Endothelial cell of umbilical vein (primary cell): ENCODE measurements at places on chromosomes 4 and X. TPM values are rescaled to one million over a fixed set of nuclear protein-coding genes. Genes with fewer than 3 reads are reported as not detected.

GRCh38 chr4:183540410-183541009, 35.7 kb downstream of the ING2 start:
- no peak overlapping the region for H3K4me3 ChIP-seq
- no peak for DNase-seq
- peaks cover 3% of the 10 kb centered on the region for H3K27me3 ChIP-seq
- no peak overlapping the region for H3K27ac ChIP-seq

The ZNF630 gene
- 1.5 and 1.6 TPM in 2 replicates for total RNA-seq

The IL13RA1 gene
- total RNA-seq, result 61.9 and 66.4 TPM in 2 replicates

GRCh38 chr4:7000421-7001176, 42.6 kb upstream of the TADA2B start:
- no peak for DNase-seq
- peaks cover 8% of the 10 kb centered on the region for H3K36me3 ChIP-seq
- no peak overlapping the region for H3K27ac ChIP-seq

GRCh38 chr4:17265139-17265538, 246.8 kb downstream of the QDPR start:
- H3K27me3 ChIP-seq, result no peaks in the 10 kb centered on the region
- no peaks in the 10 kb centered on the region for H3K4me1 ChIP-seq
- H3K36me3 ChIP-seq, result no peaks in the 10 kb centered on the region
- no peak for DNase-seq
- H3K4me3 ChIP-seq, result no peak overlapping the region

GRCh38 chrX:119753639-119754257, 4.6 kb upstream of the SOWAHD start:
- DNase-seq, result peak; percentile 56
- H3K27me3 ChIP-seq, result no peaks in the 10 kb centered on the region
- H3K27ac ChIP-seq, result no peak overlapping the region
- no peak overlapping the region for H3K4me3 ChIP-seq
- no peaks in the 10 kb centered on the region for H3K36me3 ChIP-seq
- no peaks in the 10 kb centered on the region for H3K4me1 ChIP-seq

The GYPE gene
- total RNA-seq, result not detected in 2 replicates

The PAGE5 gene
- total RNA-seq, result not detected in 2 replicates
